AG20443 (cell line): ENCODE measurements at places on chromosomes 3 and 15.
A peak's percentile ranks its signal among the peaks of the same experiment; 100 is the strongest.

GRCh38 chr3:122800706-122801237 lies 5.9 kb downstream of the SLC49A4 start:
- DNase-seq = no peak

GRCh38 chr15:39192351-39192750 lies 388.5 kb upstream of the THBS1 start:
- DNase-seq = no peak

GRCh38 chr15:68010361-68011153 lies 43.6 kb upstream of the PIAS1 start:
- DNase-seq = no peak

- peak; percentile 70 for DNase-seq
Measured at GRCh38 chr3:139173372-139174108, 128.8 kb upstream of the PRR23C start.

DNA sequence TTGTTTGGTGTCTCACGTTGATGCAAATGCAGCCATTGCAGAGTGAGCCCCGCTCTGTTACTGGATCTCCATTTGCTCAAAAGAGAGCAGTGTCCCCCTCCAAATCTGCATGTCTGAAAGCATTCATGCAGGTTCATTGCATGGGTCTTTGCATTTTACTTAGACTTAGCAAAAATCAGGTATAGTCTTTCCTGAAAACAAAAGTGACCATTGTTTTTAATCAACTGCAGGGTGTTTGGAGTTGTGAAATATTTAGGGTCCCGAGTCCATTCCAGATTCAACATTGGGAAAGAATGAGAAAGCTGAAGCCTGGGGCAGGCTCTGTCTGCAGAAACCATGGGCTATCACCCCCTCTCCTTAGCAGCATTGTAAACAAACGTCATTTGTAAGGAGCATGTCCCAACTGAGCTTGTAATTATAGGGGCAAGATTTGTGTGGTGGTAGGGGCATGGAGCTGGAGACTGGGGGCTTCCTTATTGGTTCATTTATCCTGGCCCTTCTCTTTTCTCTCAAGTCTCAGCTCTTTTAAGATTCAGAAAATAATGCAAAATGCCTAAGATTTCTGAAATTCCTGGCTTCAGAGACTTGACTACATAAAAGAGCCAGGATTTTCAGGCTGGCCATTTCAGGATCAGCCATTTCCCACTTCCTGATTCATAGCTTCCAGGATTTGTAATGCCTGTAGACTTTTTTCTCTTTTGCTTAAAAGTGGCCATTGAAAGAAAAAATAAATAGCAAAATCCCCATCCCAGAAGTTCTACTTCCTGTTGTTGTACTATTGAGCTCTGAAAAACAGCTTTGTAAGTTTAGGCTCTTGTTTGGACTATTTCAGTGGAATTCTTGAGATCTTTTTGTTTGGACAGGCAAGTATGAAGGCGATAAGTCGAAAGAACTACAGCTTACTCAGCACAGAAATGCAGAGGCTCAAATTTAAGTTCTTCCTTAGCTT lies 23.0 kb downstream of the IGF1R start:
- DNase-seq = peak; percentile 55

GRCh38 chr3:140342668-140343067 lies 335.2 kb upstream of the TRIM42 start:
- DNase-seq = no peak
